Stimulated activated CD4-positive, alpha-beta T cell treated with anti-CD3 and anti-CD28 coated beads, Interleukin-15, amount 100 ng/mL, for 24 hours (primary cell): ENCODE measurements at places on chromosomes 5 and 9.

DNA sequence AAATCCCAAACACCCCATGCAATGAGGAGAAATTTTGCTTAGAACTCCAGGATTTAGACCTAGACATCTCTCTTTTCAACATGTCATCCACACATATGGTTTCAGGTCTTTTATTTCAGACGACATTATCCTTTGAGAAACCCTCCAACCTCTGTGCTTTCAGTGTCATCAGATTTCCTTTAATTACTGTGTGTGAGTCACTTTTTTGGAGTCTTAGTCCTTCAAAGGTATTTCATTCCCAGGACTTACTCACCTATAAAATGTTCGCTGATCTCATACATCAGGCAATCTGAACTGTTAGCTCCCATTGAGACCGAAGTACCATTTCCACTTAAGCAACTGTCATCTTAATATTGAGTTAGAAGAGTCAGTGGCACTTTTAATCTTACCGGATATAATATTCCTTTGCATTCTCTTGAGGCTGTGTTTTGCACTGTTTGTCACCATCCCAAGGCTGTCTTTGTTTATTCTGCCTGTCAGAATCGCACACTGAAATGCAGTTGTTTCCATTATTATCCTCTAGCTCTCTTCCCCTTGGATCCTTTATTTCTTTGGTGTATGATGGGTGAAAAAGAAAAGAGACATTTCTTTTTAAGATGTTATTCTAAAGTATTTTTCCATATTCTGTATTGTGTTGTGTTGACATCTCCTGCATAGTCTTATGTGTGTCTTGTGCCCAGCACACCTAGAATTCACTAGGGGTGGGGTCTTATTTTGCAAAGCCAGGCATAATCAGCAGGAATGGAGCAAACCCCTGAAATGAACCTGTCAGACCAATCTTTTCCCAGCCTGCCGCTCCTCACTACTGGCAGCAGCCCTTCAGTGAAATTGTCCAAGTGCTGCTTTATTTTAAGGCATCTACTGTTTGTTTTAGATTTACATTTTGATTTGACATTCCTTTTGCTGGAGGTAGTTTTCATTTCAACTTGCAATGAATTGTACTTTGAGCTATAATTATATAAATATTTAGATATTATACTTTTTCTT is 155.4 kb downstream of the PAM start:
- no peak for DNase-seq

DNA sequence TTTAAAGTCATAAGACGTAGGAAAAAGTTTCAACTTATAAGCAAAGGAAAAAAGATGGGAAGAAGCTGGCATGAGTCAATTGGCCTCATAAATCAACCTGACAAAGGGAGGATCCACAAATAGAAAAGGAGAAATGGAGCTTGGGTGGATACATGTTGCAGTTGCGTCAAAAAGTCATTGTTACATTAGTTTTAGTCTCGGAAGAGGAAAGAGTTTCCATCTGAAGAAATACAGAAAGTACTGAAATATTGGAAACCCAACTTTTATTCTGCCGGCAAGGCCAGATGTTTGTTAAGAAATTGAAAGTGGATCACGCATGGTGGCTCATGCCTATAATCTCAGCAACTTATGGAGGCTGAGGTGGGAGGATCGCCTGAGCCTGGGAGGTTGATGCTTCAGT is 11.3 kb upstream of the TIMD4 start:
- DNase-seq = no peak

- DNase-seq = no peak
Observed at GRCh38 chr5:153460421-153460820, 30.0 kb upstream of the GRIA1 start.

DNA sequence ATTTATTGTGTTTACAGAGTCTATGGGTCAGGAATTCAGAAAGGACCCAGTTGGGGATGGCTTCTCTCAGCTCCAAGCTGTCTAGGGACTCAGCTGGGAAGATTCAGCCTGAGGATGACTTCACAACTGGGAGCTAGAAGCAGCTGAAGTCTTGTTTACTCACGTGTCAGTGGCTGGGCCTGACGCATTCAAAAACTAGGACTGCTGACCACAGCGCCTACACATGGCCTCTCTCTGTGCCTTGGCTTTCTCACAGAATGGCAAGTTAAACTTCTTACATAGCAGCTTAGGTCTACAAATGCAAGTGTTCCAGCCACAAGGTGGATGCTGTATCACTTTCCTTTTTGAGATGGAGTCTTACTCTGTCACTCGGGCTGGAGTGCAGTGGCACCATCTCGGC is 16.3 kb upstream of the PPP2CA start:
- no peak for DNase-seq

GRCh38 chr9:4086119-4087090 is 213.5 kb downstream of the GLIS3 start:
- DNase-seq = no peak

GRCh38 chr9:4196376-4196775 is 103.5 kb downstream of the GLIS3 start:
- DNase-seq = no peak

DNA sequence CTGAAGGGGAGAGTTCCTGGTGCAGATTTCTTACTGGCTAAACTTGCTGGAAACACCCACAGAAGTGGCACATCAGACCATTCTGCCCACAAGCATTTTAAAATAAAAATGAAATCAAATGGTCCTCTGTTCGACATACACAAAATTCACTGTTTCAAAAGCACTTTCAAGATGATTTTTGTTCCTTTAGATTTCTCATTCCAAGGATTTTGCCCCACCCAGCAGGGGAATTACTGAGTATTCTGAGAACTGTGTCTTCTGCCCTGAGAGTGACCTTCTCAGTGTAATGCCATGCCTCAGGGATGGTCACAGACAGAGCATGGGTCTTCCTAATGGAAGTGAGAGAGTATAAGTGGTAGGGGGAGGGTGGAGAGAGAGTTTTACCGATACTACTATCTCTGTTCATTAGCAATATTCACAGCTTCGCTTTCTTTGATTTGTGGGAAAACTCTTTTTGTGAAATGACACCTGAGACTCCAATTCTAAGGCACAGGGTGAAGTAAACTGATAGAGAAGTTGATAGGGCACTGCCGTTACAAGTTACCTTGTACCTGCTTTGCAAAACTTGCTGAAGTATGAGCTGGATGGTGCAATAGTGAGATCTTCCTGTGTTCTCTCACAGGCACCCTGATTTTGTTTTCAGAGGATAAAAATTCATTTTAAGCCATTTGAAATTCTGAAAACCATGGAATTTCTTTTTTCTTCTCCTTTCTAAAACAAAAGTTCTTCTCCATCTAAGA is 95.8 kb upstream of the CD180 start:
- no peak for DNase-seq

GRCh38 chr9:133919253-133920115 is 72.6 kb downstream of the VAV2 start:
- no peak for DNase-seq

DNA sequence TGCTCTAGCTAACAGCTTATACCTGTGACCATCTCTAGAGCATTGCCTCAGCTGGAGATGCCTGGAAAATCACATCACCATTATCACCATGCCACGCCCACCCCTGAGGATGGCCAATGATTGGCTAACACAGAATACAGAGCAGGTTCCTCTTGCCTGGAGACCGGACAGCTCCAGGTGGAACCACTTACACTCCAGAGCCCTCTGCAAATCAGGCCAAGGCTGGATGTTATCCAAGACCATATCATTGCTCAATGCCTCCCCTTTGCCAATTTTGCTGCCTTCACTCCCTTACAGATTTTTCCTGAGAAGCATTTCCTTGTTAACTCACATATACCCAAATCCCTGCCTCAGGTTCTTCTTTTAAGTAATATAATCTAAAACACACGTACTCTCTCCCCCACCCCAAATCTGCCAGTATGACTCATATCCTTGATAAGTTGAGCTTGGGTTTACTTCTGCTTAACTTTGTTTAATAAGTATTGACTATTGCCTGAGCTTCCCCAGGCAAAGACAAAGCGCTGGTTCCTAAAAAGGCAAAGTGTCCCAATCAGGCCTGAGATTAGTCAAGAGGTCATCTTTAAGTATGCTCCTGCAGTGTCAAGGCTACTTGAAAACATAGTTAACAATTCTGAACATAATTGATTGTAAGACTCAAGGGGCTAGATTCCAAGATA is 309.6 kb downstream of the EPB41L4A start:
- no peak for DNase-seq

DNA sequence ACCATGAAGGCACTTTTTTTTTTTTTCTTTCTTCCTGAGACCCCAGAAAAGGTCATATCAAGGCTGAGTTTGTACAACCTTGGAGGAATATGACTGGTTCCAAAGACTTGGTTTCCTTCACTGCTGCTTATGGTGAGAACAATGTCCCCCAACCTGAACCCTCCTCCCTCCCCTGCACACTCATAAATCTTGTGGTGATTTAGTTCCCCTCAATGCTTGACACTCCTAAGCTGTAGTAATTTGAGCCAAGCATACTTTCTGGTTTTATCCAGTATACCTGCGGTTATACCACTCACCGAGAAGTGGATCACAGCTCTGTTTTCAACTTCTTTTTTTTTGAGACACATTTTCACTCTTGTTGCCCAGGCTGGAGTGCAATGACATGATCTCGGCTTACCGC is 149.9 kb upstream of the KLF4 start:
- no peak for DNase-seq

DNA sequence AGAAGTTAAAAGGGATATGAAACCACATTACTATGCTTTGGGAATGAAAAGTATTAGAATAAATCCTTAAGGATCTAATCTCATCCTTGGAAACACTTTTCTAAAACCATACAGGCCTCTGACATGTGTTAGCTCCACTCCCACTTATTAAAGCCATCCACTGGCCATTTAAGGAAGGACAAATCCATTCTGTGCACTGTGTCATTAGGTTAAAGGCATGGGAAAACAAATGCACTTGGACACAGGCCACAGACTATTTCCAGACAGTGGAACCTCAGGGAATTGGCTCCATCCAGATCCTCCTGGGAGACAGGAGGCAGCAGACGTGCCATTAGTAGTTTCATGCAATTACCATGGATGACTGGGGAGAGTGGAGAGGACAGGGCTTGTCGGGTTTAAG is 454.9 kb downstream of the ENC1 start:
- no peak for DNase-seq

DNA sequence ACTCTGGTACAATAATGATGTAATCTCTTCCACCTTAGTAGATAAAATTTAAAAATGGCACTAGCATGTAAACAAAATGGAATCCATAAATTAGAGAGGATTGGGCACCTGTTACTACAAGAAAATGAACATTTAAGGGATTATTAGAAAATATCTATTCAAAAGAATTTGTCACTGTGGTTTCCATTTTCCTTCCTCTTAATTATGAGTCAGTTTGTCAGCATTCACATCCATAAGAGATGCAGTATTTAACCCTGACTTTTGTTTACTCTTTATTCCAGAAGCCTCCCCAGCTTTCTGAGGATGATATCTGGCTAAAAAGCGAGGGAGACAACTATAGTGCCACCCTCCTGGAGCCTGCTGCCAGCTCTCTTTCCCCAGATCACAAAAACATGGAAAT is 72.1 kb downstream of the C9orf152 start:
- no peak for DNase-seq

DNA sequence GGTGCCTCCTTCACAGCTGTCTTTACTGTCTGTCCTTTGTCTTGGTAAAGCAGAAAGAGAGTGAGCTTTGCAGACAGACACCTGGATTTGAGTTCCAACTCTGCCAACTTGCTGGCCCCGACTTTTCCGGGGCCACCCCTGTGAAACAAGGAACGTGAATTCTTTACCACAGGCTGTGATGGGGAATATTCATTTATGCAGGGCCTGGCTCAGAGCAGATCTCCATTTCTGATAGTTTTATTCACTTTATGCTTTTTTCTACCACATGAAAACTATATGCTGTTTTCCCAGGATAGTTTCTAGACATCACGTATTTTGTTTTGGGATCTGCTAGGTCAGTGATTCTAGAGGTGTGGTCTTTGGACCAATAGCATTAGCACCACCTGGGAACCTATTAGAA is 211.8 kb downstream of the GRIA1 start:
- DNase-seq = no peak

DNA sequence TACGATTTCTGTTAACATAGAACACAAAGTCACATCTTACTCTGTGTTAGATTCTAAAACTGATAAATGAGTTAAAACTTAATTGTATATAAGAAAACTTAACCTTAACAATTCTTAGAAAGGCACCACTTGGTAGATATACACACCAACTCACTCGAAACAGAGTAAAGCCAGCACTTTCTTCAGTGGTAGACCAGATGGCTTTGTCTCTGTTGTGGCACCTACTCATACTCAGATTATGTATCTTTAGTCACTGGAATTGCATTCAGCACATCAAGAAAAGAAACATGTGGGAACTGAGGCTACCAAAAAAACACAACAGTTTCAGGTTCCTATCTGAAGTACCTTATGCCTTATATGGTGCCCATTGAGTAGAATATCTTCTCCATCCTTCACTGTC is 192.5 kb downstream of the ZNF608 start:
- no peak for DNase-seq

GRCh38 chr5:14675865-14676300 is 11.4 kb downstream of the OTULIN start:
- DNase-seq = no peak

DNA sequence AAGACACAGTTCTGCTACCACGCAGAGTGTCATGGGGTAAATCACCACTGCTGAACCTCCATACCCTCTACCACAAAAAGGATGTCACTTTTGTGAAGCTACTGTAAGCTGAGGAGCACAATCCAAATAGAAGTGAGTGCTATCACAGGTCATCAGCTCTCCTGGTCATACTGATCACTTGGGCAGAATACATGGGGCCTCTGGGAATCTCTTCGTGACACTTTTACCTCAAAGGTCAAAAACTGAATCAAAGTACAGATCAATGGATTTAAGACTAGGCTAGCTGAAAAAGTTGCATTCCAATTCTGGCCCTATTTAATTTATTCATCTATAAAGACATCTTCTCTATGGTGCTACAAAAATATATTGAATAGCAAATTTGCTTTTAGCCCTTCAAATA is 115.5 kb downstream of the MPDZ start:
- no peak for DNase-seq

GRCh38 chr5:115542086-115542485 is 2.5 kb downstream of the FEM1C start:
- DNase-seq = no peak

GRCh38 chr9:35366627-35367026 is 123.3 kb upstream of the RUSC2 start:
- no peak for DNase-seq

- no peak for DNase-seq
Observed at GRCh38 chr5:158166424-158166823, 307.5 kb upstream of the CLINT1 start.

GRCh38 chr9:79567671-79568098 is 4.1 kb upstream of the TLE4 start:
- no peak for DNase-seq

GRCh38 chr5:150034662-150035061 is 34.1 kb downstream of the HMGXB3 start:
- DNase-seq = no peak

GRCh38 chr9:126051446-126052130 is 275.0 kb upstream of the MVB12B start:
- no peak for DNase-seq

GRCh38 chr5:151617841-151618710 is 26.9 kb upstream of the FAT2 start:
- no peak for DNase-seq

- DNase-seq = no peak
Observed at GRCh38 chr5:141685591-141685990, 3.6 kb upstream of the ARAP3 start.

GRCh38 chr5:108523360-108523759 is 141.5 kb upstream of the FBXL17 start:
- DNase-seq = no peak
